SW 1271 (cell line): ENCODE measurements at places on chromosomes 6 and 20.
A peak's percentile ranks its signal among the peaks of the same experiment; 100 is the strongest.

DNA sequence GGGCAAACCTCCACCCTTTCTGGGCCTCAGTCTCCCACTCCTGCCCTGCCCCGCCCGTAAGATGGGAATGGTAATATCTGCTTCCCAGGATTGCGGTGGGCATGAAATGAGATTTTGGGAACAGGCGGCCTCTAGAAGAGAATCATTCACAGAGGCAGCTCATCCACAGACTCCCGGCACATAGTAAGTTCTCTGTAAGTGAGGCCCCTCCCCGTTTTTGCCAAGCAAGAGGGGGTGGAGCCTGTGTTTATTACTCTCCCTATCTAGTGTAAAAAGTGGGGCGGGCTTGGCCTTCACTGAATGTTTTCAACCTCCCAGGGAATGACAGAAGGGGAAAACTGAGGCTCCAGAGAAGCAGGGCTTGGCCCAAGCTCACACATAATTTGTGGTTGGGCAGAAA lies 20.0 kb downstream of the SUN5 start:
- no peak for DNase-seq

DNA sequence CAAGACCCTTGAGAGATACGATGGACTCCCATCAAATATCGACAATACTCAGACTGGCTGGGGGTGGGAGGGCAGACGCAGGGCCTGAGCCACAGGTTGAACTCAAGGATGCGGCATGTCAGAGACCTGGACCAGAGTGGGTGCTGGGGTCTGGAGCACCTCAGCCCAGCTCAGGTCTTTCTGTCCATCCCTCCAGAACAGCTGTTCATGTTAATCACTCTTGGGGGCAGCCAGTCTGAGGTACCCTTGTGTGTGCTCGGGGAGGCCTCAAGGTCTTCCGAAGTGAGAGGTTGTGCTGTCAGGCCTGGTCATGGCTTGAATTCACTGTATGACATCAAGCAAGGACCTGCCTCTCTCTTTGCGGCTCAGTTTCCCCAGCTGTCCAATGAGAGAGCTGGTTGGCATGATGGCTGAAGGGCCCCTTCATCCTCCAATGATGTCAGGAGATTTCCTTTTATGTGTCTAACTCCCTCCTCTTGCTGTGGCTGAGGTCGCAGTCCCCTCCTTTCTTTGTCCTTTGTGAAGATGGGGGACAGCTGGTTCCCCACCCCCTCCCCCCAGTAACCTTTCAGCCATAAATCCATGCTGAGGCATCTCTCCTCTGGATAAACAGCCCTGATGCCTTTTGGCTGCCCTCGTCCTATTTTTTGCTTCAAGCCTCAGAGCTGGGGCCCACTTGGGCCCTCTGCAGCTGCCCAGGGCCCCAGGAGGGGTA lies 15.3 kb downstream of the MYH7B start:
- no peak for DNase-seq

DNA sequence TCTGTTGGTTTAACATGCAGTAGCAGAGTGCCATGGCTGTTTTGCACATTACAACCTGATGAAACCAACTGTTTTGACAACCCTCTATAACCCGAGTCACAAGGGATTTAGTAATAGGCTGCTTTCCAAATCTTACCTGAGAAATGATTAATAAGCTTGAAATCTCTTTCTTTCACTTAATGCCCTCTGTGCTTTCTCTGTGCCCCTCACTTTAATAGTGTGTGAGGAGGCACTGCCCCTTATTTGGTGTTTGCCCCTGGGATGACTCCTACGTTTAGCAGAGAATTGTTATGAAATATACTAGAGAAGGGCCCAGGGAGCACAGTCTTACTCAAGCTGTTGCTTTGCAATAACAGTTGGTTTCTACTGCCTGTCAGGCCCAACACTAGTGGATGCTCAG lies 31.0 kb upstream of the PTCHD4 start:
- no peak for DNase-seq

DNA sequence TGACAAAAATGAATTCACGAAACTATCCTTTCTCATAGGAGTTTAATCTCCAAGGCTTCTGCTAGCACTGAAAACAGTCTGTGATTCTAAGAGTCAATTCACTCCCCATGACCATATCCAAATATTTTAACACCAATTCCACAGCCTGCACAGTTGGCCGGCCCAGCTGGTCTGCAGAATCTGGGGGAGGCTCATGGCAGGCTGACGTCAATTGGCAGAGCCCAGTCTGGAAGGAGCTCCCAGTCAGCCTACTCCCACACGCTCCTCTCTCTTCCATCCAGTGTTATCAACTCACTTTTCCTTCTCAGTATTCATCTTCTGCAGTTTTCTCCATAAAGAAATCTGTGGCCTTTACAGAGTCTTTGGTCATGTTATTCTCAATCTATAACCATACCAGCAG lies 111.0 kb downstream of the TBXT start:
- no peak for DNase-seq

DNA sequence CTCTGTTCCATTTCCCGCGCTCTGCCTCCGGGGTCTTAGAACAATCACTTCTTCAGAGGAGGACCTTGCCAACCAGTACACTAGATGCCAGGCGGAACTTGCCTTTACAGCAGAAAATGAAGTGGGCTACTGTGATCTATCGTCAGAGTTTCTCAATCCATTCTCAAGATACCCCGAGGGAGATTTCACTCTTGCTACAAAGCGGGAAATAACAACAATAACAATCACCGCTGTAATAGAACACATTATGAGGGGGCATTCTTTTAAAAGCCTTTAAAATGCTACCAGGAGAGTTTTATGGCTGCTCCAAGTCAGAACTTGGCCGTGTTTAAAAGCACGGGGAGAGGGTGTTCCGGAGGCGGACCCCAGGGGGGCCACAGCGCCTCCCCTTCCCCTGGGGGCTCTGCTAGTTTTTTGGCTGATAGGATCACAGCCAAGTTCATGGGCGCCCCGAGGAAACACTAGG lies 617.0 kb upstream of the AGPAT4 start:
- DNase-seq: no peak

DNA sequence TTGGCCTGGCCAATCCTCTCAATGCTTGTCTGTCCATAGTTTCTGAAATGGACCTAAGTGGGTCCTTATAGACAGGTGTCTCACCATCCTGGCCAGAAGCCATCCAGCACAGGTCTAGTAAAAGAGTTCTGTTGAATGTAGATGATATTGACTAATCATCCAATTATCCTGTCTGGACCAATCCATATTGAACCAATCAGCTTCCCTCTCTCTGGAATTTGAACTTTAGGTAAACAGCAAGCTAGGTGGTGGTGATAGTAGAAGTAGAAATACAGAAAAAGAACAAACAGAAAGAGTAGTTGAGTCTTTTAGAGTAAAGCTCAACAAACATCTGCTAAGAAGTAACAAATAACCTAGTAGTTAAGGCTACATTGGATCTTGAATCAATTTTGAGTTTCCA lies 9.5 kb upstream of the PNRC1 start:
- DNase-seq: no peak

DNA sequence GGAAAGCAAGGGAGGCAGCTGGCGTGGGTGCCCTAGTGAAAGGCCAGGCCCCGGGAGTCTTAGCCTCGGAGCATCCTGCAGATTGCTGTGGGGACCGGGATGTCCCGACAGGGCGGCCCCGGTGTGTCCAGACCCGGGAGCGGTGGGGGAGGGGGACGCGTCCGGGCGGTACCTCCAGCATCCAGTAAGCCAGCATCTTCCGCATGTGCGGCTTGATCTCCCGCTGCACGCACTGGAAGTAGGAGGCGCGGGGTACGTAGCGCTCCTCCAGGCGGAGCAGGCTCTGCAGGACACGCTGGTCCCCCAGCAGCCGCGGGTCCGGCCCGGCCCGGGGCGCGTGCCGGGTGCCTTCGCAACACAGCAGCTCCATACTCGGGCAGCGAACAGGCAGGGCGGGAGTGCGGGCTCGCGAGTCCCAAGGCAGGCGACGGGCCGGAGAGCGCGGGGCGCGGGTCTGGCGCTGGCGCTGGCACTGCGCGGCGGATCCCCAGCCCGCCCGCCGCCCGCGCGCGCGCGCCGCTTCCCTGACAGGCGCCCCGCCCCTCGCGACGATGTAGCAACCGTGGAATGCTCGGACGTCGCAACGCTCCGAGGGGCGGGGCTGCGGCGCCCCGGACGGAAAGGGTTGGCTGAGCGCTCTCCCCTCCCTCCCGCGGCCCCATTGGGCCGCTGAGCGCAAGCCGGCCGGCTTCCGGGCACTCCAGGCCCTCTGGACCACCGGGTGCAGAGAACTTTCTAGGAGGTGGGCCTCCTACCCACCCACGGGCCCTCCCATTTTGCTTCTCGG lies at the start of gene CCND3:
Gene CCND3 (minus strand): TSS at position 529 of the 787 bp plus-strand sequence. CDS start 159 bp downstream, at position 370.
- DNase-seq: peak; percentile 94

- no peak for DNase-seq
These were observed 73.5 kb downstream of the TMEM242 start for GRCh38 chr6:157249826-157250225.

DNA sequence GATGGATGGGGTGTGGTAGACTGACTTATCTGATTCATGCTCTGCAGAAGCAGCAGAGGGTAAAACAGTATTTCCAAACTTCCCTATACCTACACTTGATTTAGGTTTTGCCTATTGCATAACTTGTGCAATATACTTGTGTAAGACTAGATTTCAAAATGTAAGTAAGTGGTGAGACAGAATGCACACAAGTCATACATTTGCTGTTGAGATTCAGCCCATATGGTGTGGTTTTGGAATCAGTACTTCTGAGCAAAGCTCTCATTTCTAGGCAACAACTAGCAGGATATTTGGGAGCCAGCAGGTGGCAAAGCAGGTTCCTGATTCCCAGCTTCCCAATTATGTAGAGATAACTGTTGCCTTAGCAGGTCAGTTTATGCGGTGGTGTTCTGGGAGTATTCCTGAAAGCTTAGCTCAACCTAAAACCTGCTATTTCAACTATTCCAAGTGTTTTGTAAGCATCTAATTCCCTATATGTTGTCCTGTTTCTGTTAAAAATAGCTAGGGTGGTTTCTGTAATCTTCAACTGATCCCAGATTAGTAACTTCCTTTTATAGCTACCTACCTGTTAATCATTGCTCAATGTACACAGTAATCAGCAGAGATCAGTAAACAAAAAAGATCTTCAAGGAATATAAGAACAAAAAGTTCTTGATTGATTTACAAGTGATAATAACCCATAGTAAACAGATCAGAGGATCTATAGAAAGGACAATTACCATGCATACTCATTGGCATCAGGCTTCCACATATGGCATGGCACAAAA lies 8.5 kb upstream of the FABP7 start:
- no peak for DNase-seq

DNA sequence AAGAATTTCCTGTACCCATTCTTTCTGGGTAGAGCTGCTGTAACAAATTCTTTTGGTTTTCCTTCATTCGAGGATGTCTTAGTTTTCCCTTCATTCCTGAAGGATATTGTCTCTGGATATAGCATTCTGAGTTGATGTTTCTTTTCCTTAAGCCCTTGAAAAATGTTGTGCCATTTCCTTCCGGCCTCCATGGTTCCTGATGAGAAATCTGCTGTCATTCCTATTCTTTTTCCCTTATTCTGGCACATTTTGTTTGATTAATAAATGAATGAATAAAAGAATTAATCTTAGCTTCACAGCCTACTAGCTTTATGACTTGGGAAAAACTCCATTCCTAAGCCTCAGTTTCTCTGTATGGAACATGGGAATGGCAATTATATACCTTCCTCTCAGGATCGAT lies 173.1 kb downstream of the EYA2 start:
- no peak for DNase-seq

- DNase-seq: peak; percentile 50
These were observed 5.6 kb upstream of the ADGRF1 start for GRCh38 chr6:47047479-47048407.

GRCh38 chr6:34374069-34374468 lies 18.4 kb downstream of the NUDT3 start:
- no peak for DNase-seq

DNA sequence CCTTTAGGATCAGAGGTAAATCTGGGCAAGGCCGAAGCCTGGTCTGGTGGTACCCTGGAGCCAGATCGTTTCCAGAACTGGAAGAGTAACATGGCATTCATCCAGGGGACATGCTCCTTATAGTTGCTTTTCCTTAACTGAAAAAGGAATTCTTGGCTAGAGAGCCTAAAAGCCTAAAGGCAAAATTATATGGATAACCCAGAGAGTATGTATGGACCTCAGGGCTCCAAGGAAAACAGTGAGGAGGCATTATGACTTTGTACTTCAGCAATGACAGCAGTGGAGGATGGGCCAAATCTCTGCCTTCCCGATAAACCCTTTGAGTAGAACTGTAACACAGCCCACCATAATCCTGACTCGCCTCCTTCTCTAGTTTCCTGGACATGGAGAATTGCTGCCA lies 29.3 kb downstream of the ARHGAP18 start:
- DNase-seq: no peak

DNA sequence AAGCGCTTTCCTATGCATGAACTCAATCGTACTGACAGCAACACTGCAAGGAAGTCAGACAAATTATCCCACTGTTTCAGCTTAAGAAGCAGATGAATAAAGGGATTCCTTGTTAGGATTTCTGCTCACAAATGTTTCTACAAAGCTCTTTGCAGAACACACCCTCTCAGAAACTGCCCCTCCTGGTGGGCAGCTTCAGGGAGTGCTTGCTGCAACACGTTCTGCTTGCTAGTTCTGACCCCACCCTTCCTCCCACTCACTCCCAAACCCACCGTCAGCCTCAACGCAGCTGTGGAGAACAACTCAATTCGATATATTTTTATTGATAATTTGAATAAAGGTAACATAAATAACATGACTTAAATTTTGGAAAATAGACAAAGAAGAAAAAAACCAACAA lies 250.8 kb upstream of the PRDM1 start:
- DNase-seq: no peak

GRCh38 chr6:169425628-169426370 lies 172.2 kb upstream of the THBS2 start:
- DNase-seq: no peak

- no peak for DNase-seq
These were observed 487.6 kb downstream of the TFAP2A start for GRCh38 chr6:9927275-9927674.

DNA sequence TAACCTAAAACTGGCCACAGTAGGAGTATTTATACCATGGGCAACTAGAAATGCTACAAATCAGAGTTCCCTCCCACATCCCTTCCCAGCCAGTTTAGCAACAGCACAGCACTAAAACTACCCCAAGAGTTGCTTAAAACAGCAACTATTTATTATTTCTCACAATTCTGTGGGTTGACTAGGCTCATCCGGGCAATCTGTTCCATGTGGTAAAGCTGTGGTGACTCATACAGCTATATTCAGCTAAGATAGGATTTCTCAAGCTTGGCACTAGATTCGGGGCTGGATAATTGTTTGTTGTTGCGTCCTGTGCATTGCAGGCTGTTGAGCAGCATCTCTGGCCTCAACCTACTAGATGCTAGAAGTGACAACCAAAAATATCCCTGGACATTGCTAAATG lies 8.6 kb upstream of the HECA start:
- no peak for DNase-seq

GRCh38 chr6:165702669-165703068 lies 39.6 kb upstream of the PDE10A start:
- DNase-seq: no peak

- DNase-seq: no peak
These were observed 51.5 kb upstream of the TRAF3IP2 start for GRCh38 chr6:111657146-111657545.

DNA sequence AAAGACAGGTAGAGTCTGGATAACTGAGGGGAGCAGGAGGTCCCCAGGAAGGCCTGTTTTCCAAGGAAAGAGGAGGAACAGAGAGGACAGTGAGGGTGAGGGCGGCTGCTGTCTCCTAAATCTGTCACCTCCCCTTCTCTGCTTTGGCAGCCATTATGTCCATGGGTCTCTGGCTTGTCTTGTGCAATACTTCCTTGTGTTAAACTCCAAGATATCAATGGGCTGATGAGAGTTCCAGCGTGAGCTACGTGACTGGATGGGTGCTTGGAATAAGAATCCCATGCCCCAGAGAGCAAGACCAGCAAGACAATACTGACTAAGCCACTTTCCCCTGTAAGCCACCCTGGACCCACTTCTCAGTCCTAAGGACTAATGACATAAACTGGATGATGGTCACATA lies 26.3 kb upstream of the DNAAF9 start:
- no peak for DNase-seq
